ENCODE measurements at places on chromosomes 7 and 10.

- peak; percentile 66 for DNase-seq
Observed at GRCh38 chr10:110355922-110356627, 51.4 kb upstream of the SMNDC1 start.

DNA sequence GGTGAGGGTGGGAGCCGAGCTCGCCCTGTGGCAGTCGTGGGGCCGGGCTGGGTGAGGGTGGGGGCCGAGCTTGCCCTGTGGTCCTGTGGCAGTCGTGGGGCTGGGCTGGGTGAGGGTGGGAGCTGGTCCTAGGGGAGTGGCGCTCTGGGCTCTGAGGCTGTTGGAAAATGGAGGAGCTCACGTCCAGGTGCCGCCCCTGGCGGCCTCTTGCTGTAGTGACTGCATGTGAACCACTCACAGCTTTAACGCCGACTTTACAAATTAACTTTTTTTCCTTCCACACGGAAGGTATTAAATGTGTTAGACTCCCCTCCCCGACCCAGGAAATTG, 312.6 kb downstream of the WDR37 start:
- peak; percentile 36 for DNase-seq

- no peak for DNase-seq
Observed at GRCh38 chr7:47602272-47603004, 20.5 kb upstream of the TNS3 start.

GRCh38 chr10:131746785-131747184, 154.0 kb upstream of the PPP2R2D start:
- DNase-seq, result no peak

DNA sequence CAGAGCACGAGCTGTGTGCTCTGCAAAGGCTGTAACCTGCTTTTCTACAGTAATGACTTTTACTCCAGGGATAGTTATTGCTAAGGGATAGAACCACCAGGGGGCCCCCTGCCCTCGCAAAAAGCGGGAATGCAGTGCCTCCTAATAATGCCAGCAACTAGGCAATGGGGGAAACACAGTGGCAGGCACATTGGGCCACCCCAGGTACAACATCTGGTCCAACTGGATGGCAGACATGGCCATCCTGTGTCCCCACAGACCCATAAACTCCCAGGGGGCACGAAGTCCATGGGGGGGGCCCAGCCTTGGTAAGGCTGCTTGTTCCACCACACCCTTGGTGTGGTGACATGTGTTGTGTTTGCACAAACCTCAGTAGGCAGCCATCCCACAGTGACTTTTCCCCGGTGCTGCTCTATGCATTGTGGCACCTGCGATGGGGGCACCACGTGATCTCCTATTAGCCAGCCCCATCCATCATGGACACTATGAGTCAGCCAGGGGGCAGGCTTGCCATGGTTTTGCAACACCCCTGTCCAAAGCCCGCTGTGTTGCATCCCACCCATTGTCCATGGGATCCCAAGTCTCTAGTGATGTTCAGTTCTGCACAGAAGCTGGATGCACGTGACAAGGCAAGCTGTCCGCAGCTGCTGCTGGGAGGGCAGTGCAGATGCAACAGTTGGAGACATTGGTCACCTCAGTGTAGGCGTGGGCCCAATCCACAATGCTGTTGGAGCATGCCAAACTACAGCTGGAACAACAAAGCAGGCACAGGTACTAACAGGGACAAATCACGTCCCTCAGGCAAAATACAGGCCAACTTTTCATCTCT, 84.0 kb downstream of the ANLN start:
- DNase-seq, result peak; percentile 76

DNA sequence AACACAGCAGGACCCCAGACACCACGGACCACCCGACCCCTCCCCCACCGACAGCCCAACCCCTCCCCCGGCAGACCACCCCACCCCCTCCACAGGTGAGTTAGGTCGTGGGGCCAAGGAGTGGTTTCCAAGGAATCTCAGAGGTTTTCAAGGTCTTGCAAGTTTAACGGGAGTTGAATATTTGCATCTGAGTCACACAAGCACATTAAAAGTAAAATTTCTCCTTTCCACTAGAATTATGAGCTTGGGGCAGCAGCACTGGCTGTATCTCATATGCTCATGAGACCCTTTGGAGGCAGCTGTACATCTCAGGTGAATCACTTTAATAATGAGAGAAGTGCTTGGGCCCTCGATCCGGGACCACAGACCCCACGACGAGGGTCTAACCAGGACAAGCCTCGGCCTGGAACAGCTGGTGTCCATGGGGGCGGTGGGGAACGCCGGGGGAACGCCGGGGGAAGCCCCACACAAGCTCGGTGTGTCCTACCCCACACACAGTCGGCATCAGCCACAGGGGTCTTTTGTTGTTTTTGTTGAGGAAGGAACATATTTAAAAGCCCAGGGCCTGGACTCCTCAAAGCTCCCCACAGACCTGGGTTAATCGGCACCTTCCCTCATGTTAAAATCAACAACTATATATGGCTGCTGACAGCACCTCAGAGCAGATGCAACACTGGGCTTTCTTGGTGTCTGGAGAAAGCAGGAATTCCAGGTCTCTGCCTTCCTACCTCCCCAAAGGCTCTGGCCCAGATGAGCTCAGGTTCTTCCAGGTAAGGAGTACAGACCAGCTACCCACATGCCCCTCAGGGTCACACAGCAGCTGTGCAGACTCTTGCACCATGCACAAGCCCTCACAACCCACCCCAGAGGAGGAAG, 130.3 kb downstream of the DIP2C start:
- no peak for DNase-seq

DNA sequence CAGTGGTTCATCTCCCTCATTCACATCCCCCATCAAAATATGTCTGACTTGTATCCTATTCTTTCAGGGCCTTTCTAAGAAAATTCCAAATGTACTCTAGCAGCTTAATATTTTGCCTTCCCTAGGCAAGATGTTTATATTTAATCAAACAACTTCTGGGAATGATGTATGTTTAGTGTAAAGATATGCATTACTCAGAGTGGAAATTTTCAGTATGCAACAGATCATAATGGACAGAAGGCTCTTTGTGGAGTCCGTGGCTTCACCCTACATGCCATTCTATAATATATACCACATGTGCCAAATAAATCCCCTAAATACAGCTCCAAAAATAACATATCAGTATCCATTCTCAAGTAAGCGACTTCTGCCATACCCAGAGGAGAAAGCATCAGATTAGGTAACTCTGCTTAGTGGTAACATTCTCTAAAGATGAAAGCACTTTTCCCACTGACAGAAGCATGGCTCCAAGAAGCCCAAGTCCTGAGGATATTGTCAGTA, 316.6 kb downstream of the KCNMA1 start:
- no peak for DNase-seq

- DNase-seq, result no peak
Observed at GRCh38 chr7:74066626-74067025, 17.0 kb upstream of the LIMK1 start.

GRCh38 chr7:27141137-27141922, 2.2 kb downstream of the HOXA5 start:
- no peak for DNase-seq

DNA sequence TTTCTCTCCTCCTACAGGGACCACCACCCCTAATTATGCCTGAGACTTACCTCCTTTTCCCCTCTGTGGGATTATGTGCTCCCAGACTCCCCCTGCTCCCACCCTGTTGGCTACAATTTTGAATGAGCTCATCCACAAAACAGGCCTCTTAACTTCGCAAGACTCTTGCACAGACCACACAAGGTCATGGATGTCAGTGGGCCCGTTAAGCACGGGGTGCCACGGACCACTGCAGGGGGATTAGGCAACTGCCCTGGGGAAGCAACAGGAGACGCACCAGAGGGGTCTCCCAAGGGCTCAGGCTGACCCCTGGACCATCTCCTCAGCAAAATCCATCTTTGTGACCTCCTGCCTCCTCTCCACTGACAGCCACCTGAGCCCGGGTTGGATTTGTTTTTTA, 42.1 kb upstream of the COL13A1 start:
- no peak for DNase-seq

- no peak for DNase-seq
Observed at GRCh38 chr7:84495128-84495527, 300.5 kb upstream of the SEMA3A start.

DNA sequence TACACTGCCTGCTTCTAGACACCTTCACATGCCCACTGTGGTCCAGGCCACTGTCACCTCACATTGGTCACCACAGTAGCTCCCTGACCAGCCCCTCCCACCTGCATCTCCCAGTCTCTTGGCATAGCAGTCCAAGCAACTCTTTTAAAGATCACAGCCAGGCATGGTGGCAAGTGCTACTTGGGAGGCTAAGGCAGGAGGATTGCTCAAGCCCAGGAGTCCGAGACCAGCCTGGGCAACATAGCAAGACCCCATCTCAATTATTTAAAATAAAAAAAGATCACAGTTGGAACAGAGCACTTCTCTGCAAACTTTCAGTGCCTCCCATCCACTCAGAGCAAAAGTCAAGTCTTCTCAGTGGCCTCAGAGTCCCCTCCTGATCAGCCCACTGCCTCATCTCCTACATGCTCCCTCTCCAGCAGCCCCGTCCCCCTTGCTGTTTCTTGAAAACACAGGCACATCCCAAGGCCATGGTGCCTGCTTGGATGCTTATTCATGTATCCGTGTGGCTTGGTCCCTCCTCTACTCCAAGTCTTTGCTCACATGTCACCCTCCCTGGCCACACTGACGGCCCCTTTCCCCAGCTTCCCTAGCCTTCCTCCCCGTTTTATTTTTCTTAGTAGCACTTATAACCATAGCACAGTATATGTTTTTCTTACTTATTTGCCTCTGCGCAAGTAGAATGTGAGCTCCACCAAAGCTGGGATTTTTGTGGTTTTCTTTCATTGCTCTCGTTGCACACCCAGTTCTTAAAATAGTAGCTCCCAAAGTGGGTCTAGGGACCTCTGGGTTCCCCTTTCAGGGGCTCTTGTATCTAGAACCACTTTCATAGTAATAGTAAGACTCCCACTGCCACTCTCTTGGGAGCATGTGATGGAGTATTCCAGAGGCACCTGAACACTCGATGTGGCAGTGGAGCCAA, 19.5 kb downstream of the TSPAN15 start:
- DNase-seq, result no peak

DNA sequence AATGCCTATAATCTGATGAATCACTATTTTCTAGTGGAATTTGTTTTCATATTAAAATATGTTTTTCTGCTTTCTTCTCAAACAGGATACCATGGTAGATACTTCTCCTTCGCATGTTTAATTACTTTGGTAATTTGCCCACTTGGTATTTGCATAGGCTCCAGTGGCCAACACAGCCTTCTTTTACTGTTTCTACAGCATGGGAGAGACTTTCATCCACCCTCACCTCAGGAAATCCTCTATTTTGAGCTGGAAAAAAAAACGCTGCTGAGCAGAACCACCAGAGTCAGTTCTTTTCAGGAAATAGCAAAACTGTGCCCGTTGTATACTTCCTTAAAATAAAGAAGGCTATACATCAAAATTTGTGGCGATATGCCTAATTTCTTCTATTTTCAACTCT, 213.3 kb downstream of the MDFIC start:
- no peak for DNase-seq

GRCh38 chr10:97185326-97186058, at the start of gene SLIT1:
SLIT1 (minus strand) TSS chr10:97185959; CDS start chr10:97185674, 285 bp downstream.
- DNase-seq, result no peak

DNA sequence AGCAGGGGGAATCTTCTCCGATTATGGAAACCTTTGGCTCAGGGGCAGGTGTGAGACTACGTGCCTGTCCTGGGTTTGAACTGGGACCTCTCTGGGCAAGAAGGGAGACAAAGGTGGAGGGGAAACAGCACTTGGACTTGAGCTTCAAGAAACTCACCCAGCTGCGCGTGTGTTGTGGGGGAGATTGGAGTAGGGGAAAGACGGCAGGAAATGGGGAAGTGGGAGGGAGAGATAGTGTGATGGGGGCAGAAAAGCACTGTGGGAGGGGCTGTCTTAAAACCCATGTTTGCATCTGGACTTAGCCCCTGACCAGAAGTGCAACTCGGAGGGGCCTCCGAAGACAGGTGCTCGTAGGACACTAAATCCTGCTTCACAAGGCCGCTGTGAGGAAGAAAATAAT, 107.0 kb downstream of the HIP1 start:
- DNase-seq, result no peak

DNA sequence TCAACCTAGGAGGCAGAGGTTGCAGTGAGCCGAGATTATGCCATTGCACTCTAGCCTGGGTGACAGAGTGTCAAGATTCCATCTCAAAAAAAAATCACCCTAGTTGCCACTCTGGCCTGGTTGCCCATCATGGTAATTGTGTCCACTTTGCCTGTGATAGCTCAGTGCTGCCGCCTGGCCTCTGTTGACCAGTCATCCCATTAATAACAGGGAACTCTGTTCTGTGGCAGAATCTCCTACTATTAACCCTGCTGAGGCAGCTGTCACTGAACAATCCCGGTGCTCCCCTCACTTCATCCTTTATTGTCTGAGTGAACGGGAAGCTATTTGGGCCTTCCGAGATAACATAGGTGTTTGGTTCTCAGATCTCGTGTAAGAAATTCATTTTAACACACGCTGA, 14.6 kb downstream of the ZNF3 start:
- DNase-seq, result no peak

DNA sequence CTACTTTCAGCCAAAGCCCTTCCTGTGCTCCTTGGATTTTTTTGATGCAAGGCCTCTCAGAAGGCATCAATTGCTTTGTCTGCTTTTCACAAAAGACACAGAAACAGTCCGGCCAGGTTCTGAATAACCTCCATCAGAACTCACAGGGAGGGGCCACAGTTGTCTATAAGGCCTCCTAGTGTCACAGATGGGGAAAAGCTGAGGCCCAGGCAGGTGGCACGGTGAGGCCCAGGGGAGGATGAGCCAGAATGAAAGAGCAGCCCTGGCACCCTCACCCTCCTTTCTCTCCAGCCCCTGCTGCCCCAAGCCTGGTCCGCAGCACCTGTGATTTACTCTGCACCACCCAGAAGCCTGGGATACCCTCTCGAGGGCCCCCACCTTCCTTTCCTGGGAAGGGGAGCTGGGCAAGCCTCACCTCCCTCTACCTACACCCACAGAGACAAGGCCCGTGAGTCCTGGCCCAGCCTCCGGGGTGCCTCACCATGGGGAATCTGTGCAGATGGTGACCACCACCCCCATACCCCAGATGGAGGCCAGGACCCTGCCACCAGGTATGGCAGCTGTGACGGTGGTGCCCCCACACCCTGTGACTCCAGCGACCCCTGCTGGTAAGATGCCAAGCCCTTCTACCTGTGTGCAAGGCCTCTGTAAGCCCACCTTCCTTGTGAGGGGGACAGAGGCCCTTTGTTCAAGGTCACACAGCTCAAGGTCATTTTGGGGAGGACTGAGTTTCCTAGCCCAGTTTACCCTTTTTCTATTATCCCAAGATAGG, 26.2 kb upstream of the ZNF467 start:
- peak; percentile 46 for DNase-seq

- no peak for DNase-seq
Observed at GRCh38 chr10:112177247-112177646, 6.3 kb downstream of the GPAM start.

DNA sequence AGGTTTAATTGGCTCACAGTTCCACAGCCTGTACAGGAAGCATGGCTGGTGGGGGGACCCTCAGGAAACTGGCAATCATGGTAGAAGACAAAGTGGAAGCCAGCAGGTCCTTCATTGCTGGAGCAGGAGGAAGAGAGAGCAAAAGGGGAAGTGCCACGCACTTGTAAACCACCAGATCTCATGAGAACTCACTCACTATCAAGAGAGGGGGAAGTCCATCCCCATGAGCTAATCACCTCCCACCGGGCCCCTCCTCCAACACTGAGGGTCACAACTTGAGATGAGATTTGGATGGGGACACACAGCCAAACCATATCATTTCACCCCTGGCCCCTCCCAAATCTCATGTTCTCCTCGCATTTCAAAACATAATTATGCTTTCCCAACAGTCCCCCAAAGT, 171.9 kb upstream of the CACNA2D1 start:
- no peak for DNase-seq
